Muscle of back (tissue), 13 donors: ENCODE measurements at places on chromosomes 3 and 15. TPM values are rescaled to one million over a fixed set of nuclear protein-coding genes. Genes with fewer than 3 reads are reported as not detected.
A peak's percentile ranks its signal among the peaks of the same experiment; 100 is the strongest.

DNA sequence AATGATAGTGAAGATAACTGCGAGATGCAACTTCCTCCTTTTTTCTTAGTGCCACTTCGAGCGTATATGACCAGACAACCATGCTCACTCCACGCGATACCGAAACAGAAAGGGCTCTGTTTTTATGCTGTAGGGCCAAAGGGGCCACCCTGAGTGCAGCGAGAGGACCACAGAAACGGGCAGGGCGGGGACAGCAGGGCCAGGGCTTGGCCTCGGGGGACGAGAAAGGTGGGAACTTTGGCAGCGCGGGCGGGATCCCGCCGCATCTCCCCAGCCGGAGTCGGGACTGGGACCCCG lies 483 bp downstream of the VPS13C start:
- DNase-seq: peak; percentile 84

DNA sequence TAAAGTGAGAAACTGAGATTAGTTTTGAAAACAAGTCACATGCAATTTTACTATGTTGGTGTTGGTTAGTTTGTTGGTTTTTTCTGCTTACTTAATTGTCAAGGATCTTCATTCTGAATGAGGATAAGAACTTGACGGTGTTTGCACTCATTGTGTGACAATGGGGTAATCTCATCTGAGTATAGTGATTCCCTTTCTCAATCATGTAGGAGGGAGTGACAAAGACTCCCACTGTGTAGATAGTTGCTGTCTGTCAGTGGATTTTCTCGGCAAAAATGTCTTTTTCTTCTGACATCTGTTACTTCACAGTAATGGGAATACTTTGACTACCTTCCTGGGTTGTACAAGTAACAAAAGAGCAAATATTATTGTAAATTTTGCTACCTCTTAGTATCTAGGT lies 23.5 kb downstream of the KCNH8 start:
- DNase-seq: no peak

DNA sequence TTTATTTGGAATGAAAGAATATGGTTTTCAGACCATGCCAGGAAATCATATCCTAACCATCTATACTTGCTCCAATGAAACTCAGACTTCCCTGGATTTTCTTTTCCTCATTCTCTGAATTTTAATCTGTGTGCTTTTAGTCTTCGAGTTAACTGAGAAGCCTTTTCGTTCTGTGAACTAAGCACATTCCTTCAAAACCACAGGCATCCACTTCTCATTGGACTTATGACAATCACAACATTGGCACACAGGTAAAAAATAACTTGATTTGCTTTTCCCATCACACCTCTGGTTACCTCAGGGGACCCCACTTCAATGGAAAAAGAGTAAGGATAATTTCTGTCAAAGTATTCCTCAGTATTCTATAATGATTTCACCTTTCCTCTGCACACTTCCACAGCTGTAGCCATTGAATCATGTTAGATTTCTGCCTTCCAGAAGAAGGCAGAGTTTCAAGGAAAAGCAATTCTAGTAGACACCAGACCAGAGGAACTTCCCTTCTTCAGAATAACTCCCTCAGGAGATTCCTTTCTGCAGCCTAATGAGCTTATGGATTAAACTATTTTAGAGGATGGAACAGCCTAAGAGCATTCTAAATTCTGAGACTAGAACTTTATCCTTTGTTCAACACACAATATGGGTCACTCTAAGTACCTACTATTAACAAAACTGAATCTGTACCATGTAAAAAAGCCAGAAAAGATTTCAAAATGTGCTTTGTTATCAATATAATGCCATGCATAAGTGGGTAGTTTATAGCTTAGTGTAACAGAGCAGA lies 15.9 kb downstream of the COMMD2 start:
- no peak for DNase-seq

GRCh38 chr3:130260918-130261317 lies 84.6 kb upstream of the COL6A5 start:
- DNase-seq: peak; percentile 61

DNA sequence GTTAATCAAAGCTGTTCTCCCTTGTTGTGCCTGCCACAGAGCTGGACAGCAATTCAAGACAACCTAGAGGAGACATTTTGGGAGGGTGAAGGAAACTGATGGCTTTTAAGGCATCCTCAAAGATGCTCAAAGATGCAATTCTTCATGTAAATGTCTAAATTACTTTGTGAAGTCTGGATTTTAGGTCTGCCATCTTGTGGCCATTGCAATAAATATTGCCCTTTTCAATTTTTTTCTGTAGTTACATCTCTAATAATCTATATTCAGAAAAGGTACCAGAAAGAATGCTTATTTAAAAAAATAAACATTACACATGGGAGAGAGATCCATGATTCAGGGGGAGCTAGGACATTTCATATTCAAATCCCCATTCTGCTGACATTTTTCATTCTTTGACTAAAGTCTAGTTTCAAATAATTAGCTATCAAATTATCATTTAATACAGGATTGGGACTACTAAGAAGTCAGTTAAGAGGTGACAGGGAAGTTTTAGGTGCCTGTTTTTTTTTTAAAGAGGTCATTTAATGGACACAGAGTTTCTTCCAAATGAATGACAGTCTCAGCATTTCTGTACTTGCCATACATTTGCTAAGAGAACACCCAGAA lies 259.8 kb upstream of the WNT5A start:
- DNase-seq: peak; percentile 53

DNA sequence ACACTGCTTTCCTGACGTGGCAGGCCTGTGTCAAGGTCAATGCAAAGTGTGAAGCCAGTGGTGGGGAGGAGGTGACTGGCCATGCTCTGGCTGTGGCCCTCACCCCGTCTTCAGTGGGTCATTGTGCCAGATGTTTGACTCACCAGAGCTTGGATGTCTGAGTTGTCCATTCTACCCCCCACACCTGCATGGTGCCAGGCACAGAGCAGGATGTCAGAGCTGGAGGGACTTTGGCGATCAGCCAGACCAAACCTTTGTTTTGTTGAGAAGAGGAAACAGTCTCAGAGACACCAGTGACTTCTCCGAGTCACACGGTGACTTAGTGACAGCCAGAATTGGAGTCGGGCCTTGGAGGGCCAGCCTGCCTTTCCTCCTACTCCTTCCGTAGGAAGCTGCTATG lies 49.5 kb downstream of the SMAD6 start:
- no peak for DNase-seq

Gene FAM174B
- 14.8 TPM for polyA plus RNA-seq

Gene AADACL2
- not detected for polyA plus RNA-seq

Gene ZNF80
- polyA plus RNA-seq: 0.12 TPM
